Immature natural killer cell (primary cell): ENCODE measurements at places on chromosomes 11 and 22. TPM values are rescaled to one million over a fixed set of nuclear protein-coding genes. Genes with fewer than 3 reads are reported as not detected.

Gene CRYBB2
- polyA plus RNA-seq, result not detected

Gene SERHL2
- not detected for polyA plus RNA-seq

DNA sequence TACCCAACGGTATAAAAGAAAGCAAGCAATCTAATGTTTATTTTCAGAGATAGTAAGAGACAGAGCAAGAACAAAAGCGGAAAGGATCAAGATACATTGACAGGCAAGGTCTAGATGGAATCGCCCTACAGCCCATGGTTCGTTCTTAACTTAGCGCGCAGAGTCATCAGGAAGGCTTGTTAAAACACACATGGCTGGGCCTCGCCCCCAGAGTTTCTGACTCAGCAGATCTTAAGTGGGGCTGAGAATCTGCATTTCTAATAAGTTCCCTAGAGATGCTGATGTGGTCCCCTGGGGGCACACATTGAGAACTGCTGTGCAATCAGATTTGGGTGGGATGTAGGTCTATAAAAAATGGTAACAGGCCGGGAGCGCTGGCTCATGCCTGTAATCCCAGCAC, 35.8 kb upstream of the CHRM4 start:
- DNase-seq, result no peak
- peaks cover 5% of the 10 kb centered on the region for H3K27me3 ChIP-seq
- peaks cover 8% of the 10 kb centered on the region for H3K36me3 ChIP-seq
- no peak overlapping the region for H3K4me3 ChIP-seq

- no peaks in the 10 kb centered on the region for H3K4me1 ChIP-seq
- H3K27me3 ChIP-seq, result peaks cover 2% of the 10 kb centered on the region
- no peaks in the 10 kb centered on the region for H3K36me3 ChIP-seq
- DNase-seq, result no peak
Observed at GRCh38 chr11:93403930-93404329, 73.4 kb downstream of the DEUP1 start.

- no peak for DNase-seq
- H3K36me3 ChIP-seq, result no peaks in the 10 kb centered on the region
- no peaks in the 10 kb centered on the region for H3K4me1 ChIP-seq
- no peak overlapping the region for H3K4me3 ChIP-seq
- H3K27ac ChIP-seq, result no peak overlapping the region
Observed at GRCh38 chr11:70155386-70155785, 47.7 kb upstream of the FADD start.

DNA sequence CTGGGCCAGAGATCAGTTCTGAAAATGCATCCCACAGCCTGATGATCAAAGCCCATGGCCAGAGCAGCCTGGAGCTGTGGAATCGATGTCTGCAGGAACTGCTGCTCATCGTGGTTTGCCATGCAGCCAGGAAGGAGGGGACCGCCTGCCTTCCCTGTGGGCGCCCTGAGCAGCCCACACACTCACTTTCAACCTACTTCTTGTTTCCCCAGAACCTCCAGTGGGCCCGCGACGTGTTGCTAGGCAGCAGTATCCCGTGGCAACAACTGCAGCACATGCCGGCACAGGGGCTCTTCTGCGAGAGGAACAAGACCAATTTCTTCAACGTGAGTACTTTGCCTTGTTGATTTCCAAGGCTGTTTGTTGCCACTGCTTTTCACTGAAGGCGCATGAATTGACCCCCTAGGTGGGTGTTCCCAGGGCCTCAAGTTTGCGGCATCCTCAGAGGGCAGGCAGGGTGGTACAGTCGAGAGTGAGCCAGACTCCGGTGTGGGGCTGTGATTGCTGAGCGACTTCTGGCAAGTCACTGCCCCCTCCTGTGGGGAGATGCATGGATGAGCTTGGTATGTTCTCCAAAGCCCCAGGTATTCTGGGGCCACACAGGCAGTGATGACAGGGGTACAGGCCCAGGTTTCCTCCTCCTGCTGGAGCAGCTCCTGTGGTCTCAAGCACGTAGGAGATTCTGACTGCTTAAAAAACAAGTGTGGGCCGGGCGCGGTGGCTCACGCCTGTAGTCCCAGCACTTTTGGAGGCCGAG, 47.0 kb upstream of the SUSD2 start:
- H3K4me1 ChIP-seq, result no peaks in the 10 kb centered on the region
- no peak overlapping the region for H3K4me3 ChIP-seq
- peaks cover 12% of the 10 kb centered on the region for H3K36me3 ChIP-seq
- no peak overlapping the region for H3K27ac ChIP-seq

GRCh38 chr22:20550851-20551744, 43.7 kb downstream of the MED15 start:
- H3K4me1 ChIP-seq, result peaks cover 84% of the 10 kb centered on the region
- no peak for DNase-seq
- H3K27me3 ChIP-seq, result peaks cover 5% of the 10 kb centered on the region
- H3K27ac ChIP-seq, result peak overlapping the region; percentile 99
- peaks cover 5% of the 10 kb centered on the region for H3K36me3 ChIP-seq
- H3K4me3 ChIP-seq, result peak overlapping the region; percentile 81

GRCh38 chr22:17985606-17986005, 38.8 kb downstream of the MICAL3 start:
- no peak for DNase-seq
- H3K36me3 ChIP-seq, result peaks cover 3% of the 10 kb centered on the region
- H3K4me1 ChIP-seq, result peaks cover 34% of the 10 kb centered on the region

DNA sequence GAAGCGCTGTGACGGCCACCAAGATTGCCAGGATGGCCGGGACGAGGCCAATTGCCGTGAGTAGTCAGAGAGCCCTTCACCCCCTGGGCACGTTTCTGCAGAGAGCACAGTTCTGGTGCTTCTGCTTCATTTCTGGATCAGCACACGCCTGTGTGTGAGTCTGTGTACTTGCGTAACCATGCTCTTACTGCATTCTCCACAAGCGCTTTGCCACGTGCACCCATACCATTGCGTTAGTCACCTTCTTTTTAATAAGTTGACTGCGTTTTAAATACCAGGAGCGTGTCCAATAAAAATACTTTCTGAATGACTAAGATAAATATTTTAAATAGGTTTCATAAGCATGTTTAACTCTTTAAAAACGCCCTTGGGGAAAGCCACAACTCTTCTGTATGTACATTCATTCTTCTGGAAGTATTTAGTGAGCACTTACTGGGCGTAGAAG, 143.0 kb upstream of the SORL1-AS1 start:
- H3K27me3 ChIP-seq, result peaks cover 14% of the 10 kb centered on the region
- peaks cover 24% of the 10 kb centered on the region for H3K4me1 ChIP-seq
- peaks cover 52% of the 10 kb centered on the region for H3K36me3 ChIP-seq
- H3K27ac ChIP-seq, result no peak overlapping the region
- no peak overlapping the region for H3K4me3 ChIP-seq

- peaks cover 21% of the 10 kb centered on the region for H3K4me1 ChIP-seq
- no peaks in the 10 kb centered on the region for H3K36me3 ChIP-seq
- DNase-seq, result no peak
- peak overlapping the region; percentile 84 for H3K27ac ChIP-seq
- H3K27me3 ChIP-seq, result no peaks in the 10 kb centered on the region
- H3K4me3 ChIP-seq, result peak overlapping the region; percentile 62
Observed at GRCh38 chr11:457111-457760, 7.2 kb downstream of the PTDSS2 start.

- no peaks in the 10 kb centered on the region for H3K4me1 ChIP-seq
- H3K27ac ChIP-seq, result no peak overlapping the region
- no peaks in the 10 kb centered on the region for H3K36me3 ChIP-seq
- H3K27me3 ChIP-seq, result no peaks in the 10 kb centered on the region
Observed at GRCh38 chr11:98600103-98600502, 420.6 kb upstream of the CNTN5 start.

GRCh38 chr11:95093548-95093947, 3.9 kb downstream of the ENDOD1 start:
- no peak overlapping the region for H3K27ac ChIP-seq
- H3K36me3 ChIP-seq, result peaks cover 5% of the 10 kb centered on the region
- peaks cover 36% of the 10 kb centered on the region for H3K4me1 ChIP-seq
- no peak overlapping the region for H3K4me3 ChIP-seq
- peaks cover 2% of the 10 kb centered on the region for H3K27me3 ChIP-seq
- no peak for DNase-seq

- DNase-seq, result peak; percentile 94
- H3K4me1 ChIP-seq, result peaks cover 80% of the 10 kb centered on the region
- H3K4me3 ChIP-seq, result peak overlapping the region; percentile 95
Observed at GRCh38 chr11:65420979-65421793, 1.4 kb upstream of the NEAT1 start.
